ENCODE measurements at places on chromosomes 2 and 18.
A peak's percentile ranks its signal among the peaks of the same experiment; 100 is the strongest.

DNA sequence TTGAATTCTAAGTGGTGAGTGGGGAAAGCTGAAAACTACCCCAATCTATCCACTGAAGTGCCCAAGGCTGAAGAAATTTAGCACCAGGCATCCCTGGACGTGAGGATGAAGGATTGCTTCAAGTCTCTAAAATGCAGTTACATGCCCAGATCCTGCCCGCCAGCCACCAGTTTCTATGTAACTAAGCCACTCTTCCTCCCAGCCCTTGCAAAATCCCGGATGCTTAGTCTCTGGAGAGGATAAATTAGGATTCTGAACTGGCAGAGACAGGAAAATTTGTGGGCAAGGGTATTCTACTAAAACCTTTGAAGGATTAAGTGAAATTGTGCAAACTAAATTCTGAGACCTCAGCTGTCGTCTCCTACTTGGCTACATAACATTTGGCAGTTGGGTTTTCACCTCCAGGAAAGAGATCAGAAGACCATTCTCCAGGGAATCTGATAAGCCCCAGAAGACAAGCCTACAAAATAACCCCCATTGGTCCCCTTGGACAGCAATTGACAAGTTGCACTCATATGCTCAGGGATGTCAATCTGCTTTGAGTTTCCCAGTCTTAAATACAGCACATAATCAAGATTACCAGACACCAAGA is 93.9 kb upstream of the CD226 start:
- DNase-seq: no peak

- no peak for DNase-seq
Measured at GRCh38 chr2:23009545-23010149, 375.3 kb upstream of the KLHL29 start.

DNA sequence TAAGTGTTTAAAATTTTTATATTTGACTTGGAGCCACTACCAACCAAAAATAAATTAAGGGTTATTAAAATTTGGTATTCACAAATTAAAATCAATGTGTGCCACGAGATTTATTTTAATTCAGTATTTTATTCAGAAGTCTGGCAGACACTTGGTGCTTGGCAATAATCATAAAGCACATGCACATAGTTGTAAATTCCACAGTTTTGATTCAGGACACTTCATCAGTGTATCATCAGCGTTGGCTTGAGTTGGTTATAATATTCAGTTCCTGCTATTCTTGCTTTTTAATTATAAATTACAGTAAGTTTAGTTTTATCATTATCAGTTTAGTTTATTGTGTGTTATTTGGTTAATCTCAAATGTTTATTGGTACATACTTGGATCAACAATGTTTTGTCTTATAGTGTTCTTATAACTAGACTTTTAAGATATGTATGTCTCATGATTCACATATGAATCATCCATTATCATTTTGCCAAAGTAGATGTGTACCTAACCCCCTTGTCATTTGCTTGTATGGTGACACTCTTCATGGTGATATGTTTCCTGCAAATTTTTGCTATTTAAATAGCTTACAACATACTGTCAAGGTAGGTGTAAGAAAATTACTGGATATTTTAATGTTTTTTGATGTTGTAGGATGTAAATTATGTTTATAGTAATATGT is 237.9 kb downstream of the BABAM2 start:
- no peak for DNase-seq

DNA sequence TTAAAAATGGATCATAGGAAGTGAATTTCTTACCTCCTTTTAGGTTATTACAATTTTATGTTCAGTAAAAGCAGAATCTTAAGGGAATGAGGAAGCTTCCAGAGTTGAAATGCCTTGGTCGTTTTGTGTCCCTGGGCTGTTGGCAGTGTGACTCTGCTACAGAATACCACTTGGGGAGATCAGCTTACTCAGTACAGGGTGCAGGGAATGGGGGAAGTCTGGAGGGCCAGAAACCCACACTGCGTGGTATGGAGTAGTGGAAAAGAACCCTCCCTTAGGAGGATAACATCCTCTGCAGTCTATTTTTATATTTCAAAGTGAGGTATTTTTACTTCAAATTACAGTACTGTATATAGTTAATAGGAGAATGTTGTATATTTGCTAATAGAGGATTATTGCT is 51.1 kb downstream of the R3HDM1 start:
- DNase-seq: no peak

DNA sequence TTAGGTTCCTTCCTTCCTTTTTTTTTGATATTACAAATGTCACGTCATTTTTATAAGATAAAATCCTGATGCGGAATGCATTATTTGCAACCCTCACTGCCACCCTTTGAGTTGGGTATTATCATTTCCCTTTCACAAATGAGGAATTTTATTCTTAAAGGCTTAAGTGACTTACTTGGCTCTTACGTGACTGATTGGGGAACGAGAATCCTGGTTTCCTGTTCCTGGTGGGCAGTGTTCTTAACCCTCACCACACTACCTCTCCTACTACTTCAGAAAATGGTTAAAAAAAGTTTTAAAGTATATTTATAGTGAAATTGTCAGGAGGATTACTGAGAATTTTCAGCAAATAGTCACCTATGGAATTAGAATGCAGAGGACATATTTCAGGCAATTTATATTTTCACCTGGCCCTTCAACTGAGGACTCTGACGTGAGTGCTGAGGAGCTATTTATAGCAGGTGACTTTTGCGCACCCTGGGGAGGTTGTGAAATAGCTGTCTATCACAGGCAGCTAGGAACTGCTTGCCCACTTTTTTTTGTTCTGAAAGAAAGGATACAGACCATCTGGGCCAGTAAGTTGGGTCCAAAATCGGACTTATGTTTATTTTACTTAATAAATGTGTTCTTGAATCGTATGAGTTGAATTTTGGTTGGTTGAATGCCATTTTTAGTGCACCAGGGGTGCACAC is 18.7 kb upstream of the RASGRP3 start:
- DNase-seq: no peak

GRCh38 chr2:75557474-75558133 is 3.1 kb downstream of the EVA1A start:
- DNase-seq: no peak

DNA sequence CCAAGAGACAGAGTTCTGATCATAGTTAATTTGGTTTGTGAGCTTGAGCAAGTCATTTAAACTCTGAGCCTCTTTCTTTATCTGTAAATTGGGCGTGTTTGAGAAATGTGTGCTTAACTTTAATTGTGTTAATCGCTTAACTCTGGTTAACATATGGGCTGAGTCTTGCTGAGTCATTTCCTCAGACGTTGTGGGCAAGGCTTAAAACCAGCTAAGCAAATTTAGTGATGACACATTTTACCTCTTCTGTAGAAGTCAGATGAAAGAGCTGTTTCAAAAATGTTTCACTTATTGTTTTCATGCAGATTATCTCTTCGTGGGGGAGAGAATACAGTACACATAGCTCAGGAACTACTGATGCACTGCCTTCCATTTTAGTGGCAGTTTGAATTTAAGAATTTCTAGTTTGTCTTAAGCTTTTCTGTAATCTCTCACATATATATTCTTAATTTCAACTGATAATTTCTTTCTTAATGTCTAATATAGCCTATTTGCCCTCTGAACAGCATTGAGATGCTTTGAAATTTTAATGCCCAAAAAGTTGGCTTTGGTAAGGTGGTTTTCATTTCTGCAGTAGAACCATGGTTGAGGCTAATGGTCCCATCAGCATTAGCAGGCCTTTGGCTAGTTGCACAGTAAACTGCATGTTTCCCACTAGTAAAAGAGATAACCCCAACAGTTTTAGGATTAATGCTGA is 34.9 kb downstream of the RAB10 start:
- DNase-seq: peak; percentile 71

- DNase-seq: no peak
Measured at GRCh38 chr2:190655113-190655512, 6.2 kb downstream of the NAB1 start.

- no peak for DNase-seq
Measured at GRCh38 chr18:79383388-79384056, 12.2 kb upstream of the NFATC1 start.

GRCh38 chr2:98185801-98186200 is 98.8 kb downstream of the VWA3B start:
- DNase-seq: no peak

DNA sequence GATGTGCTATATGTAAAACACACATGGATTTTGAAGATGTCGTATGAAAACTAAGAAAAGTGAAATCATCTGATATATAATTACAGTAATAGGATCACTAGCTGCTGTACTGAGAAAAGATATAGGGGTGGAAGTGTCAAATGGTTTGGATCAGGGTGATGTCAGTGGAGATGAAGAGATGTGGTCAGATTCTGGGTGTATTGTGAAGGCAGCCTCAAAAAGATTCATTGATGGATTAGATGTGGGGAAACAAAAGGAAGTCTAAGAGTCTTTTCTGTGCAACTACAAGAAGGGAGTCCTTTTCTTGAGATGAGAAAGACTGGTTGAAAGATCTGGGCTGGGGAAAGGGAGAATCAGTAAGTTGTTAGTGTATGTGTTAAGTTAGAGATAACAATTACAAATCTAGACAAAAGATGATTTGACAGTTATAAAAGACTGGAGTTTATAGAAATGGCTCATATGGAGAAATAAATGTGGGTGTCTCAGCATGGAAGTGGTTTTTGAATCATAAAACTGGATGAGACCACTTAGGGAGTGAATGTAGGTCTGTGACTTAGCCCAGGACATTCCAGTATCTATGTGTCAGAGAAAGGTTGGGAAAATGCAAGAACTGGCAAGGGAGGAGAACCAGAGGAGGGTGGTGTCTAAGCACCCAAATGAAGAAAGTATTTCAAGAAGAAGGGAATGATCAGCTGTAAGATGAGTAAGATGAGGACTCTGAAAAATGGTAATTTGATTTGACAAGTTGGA is 347.4 kb downstream of the PARD3B start:
- no peak for DNase-seq

DNA sequence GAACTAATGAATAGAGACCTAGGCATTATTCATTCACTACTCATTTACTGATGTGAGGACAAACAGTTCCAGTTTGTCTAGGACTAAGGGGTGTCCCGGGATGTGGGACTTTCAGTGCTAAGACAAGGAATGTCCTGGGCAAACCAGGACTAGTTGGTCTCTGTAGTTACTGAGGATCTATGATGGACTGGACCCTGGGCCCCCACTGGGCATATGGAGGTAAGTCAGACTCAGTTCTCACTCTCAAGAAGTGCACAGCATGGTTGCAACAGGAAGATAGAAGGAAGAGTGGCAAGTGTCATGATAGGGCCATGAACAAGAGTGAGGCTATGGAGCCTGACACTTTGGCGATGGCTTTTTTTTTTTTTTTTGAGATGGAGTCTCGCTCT is 128.2 kb downstream of the MYCN start:
- no peak for DNase-seq

DNA sequence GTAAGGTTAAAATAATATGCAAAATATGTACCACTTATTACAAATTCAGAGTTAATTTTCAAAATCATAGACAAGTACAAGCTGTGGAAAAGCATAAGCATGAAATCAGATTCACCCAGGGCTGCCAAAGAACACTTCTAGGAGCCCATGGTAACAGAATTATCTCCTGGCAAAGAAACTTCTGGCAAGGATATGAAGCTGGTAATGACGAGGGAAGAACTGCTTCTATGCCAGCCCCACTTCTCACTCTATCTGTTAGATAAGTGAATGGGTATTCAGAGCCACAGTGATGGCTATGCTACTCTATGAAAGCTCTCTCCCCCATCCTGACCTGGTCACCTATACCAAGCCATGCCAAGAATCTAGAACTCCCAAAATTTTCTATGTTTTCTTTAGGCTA is 36.9 kb upstream of the PDE1A start:
- DNase-seq: no peak

DNA sequence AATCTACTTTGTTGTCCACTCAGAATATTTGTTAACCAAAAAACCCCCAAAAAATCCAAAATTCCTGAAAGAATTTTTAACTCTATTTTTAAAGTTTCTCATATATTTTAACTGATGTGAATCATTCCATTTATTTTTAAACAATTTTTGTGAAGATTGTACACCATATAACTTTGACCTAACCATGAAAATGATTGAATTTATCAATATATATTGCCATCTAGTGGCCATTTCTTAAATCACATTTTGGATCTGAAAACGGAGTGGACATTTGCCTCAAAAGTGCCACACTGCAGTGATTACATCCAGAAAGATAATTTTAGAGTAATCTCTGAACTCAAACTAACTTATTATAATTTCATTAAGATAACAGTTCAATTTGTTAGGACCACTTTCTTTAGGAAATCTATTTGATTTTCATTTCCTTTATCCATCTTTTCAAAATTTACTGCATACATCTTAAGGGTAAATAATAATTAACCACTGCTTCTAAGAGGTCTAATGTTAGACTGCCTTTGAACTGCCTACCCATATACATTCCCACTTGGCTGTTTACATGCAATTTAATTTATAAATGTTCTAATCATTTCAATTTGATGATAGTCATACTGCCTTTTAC is 71.1 kb downstream of the DSC3 start:
- DNase-seq: no peak

- peak; percentile 23 for DNase-seq
Measured at GRCh38 chr2:217695033-217695520, 307.7 kb downstream of the TNS1 start.

- DNase-seq: no peak
Measured at GRCh38 chr2:106866641-106867040, 19.3 kb downstream of the ST6GAL2 start.

- no peak for DNase-seq
Measured at GRCh38 chr2:53452957-53453748, 314.5 kb upstream of the CHAC2 start.
